ENCODE measurements at places on chromosomes 12 and 14. TPM values are rescaled to one million over a fixed set of nuclear protein-coding genes. Genes with fewer than 3 reads are reported as not detected.

Gene TAS2R10
- 1.5 TPM for total RNA-seq

Gene GPD1
- total RNA-seq, result 1.0 TPM

DNA sequence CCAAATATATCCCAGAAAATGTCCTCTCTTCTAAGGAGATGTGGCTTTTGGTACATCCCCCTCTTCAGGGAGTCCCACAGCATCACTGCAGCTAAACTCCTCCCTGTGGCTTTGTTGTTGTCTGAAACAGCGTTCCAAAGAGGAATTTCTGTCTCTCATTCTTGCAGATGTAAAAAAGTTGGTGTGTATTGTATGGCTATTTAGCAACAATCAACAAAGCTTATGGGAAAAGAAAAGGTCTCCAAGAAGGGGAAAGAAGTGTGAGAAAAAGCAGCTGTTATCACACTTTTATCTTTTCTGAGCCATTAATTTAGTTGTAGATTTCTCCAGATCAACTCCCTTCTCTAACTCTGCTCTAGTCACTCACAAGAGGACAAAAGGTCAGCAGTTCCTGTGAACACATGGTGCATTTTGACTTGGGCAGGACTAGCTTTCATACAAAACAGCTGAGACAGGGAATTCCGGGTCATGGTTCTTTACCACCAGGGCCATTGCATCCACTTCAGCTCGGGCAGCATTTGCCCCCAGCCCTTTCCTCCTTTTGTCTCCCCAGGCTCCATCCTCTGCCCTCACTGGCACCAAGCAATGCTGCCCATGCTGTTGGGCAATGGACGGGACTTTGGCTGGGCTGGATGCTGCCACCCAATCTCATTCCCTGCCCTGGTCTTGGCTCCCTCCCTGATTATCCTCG lies 184.7 kb downstream of the TMX1 start:
- no peak for DNase-seq

- DNase-seq, result no peak
Observed at GRCh38 chr14:76901171-76902055, 75.2 kb downstream of the LRRC74A start.

DNA sequence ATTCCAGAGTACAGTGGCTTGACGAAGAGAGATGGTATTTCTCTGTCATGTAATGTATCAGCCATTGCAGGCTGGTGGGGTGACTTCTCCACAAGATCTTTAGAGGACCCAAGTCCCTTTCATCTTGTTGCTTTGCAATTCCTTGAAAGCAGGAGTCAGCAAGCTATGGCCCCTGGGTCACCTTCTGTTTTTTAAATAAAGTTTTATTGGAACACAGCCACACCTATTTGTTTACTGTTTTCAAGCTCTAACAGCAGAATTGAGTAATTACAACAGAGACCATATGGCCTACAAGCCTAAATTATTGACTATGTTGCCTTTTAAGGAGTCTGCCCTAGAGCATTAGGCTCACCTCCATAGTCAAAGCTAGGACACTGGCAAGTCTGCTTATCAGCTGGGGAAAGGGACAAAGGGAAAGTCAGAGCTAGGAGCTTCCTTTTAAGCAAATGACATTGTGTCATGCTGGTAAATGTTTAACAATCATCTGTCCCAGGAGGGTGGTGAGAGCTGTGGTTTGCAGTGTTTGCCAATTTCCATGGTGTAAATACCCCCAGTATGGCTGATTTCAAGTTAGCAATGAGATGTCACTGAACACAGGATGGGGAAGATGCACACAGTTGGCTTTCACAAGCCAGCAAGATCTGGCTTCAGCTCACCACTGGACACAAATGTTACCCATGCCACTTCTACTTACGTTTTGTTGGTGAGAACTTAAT lies 87.7 kb upstream of the PWP1 start:
- no peak for DNase-seq

- no peak for DNase-seq
Observed at GRCh38 chr12:103462675-103463074, 33.1 kb downstream of the C12orf42 start.

GRCh38 chr12:11825278-11825677 lies 175.8 kb downstream of the ETV6 start:
- DNase-seq, result no peak

GRCh38 chr12:2391740-2392331 lies 339.0 kb downstream of the CACNA1C start:
- no peak for DNase-seq

Measured in Calu3 (cell line).